Left lung (tissue), 14 donors: ENCODE measurements at places on chromosomes 5 and 9. TPM values are rescaled to one million over a fixed set of nuclear protein-coding genes. Genes with fewer than 3 reads are reported as not detected.

Gene ROPN1L
- polyA plus RNA-seq: 1.6 TPM

Gene SGCD
- polyA plus RNA-seq: 10.9 TPM

Gene URM1
- polyA plus RNA-seq: 59.5 TPM

Gene FAM151B
- polyA plus RNA-seq: 3.0 TPM

Gene SLC23A1
- 2.1 TPM for polyA plus RNA-seq

Gene ANXA2R
- polyA plus RNA-seq: 1.9 TPM

Gene LTC4S
- 3.0 TPM for polyA plus RNA-seq

Gene MEF2C
- 83.1 TPM for polyA plus RNA-seq

Gene PRXL2C
- 6.5 TPM for polyA plus RNA-seq

Gene FOXI1
- not detected for polyA plus RNA-seq

DNA sequence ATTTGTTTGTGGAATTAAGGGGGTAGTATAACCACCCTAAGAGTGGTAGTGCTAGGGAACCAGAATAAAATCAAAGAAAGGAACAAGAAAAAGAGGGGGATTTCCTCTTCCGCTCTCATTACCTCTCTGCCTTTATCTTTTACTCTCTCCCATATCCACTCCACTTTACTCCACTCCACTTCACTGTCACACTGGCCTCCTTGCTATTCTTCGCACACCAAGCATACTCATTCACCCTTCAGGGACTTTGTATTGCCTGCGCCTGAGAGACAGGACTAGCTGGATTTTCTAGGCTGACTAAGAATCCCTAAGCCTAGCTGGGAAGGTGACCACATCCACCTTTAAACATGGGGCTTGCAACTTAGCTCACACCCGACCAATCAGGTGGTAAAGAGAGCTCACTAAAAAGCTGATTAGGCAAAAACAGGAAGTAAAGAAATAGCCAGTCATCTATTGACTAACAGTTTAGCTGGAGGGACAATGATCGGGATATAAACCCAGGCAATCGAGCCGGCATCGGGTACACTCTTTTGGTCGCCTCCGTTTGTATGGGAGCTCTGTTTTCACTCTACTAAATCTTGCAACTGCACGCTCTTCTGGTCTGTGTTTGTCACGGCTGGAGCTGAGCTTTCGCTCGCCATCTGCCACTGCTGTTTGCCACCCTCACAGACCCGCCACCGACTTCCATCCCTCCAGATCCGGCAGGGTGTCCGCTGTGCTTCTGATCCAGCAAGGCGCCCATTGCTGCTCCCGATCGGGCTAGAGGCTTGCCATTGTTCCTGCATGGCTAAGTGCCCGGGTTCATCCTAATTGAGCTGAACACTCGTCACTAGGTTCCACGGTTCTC, 121.8 kb downstream of the FAM170A start:
- no peak for DNase-seq

GRCh38 chr9:113548221-113549041, 84.9 kb downstream of the RGS3 start:
- DNase-seq: peak; percentile 85

GRCh38 chr9:109903515-109904138, 123.6 kb downstream of the PALM2AKAP2 start:
- no peak for DNase-seq

GRCh38 chr5:9587135-9587534, 41.3 kb upstream of the SEMA5A start:
- no peak for DNase-seq

- no peak for DNase-seq
Measured at GRCh38 chr5:144209361-144209760, 38.7 kb downstream of the KCTD16 start.

GRCh38 chr9:88503845-88504764, 30.9 kb upstream of the NXNL2 start:
- DNase-seq: no peak

GRCh38 chr5:106797996-106798395, 872.7 kb downstream of the EFNA5 start:
- no peak for DNase-seq

DNA sequence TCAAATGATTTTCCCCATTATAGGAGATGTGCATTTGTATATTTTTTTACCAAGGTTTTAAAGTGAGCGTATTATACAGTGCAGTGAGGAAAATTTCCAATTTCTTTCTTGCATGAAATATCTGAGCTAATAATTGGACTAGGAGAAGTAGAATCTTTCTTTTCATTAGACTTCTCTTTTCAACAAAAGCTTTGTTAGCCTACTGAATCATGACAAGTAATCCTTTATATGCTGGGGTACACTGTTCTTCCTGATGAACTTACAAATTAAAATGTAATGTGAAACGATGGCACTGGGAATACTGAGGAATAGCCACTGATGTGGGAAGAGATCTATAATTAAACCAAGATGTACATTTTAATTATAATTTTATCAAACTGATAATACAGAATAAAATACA, 829.6 kb downstream of the PTPRD start:
- no peak for DNase-seq

GRCh38 chr5:62149879-62150278, 156.1 kb upstream of the KIF2A start:
- DNase-seq: no peak

- DNase-seq: no peak
Measured at GRCh38 chr9:25990376-25990775, 312.1 kb upstream of the TUSC1 start.

DNA sequence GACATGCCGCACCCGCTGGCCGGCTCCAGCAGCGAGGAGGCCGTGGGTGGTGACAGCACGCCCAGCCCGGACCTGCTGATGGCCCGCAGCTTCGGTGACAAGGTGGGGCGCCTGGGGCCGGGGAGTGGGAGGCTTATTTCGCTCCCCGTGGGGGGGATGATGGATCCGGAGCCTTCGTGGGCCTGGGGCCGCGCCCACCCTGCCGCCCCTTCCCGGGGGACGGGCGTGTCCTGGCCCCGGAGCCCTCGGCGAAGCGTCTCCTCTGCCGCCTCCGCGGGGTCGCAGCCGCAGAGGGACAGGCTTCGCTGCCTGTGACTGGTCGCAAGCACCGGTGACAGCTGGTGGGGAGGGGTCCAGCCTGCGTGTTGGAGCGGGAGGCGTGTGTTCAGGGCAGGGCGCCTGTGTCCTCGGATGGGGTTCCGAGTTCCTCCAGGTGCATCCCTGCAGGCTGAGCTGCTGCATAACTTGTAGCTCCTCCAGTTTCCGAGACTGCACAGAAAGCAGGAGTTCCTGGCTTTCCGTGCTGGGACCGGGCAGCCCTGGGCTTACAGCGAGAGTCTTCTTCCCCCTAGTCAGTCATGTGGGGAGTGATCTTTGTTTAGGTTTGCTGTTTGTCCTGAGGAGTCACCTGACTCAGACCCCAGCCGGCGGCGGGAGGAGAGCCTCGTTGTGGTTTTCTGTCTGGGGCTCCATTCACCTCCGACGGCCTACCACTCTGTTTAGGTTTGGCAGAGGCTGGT, 666 bp downstream of the SNX30 start:
- DNase-seq: peak; percentile 37

DNA sequence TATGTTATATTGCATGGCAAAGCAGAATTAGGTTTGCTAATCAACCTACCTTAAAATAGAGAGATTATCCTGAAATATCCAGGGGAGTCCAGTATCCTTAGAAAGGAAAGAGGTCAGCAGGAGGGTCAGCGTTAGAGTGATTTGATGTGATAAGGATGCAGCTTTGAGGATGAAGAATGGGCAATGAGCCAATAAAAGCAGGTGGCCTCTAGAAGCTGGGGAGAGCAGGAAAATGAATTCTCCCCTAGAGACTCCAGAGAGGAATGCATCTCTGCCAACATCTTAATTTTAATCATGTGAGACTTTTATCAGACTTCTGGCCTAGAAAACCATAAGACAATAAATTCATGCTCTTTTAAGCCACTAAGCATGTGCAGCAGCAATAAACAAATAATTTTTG, 65.7 kb upstream of the SYK start:
- no peak for DNase-seq

DNA sequence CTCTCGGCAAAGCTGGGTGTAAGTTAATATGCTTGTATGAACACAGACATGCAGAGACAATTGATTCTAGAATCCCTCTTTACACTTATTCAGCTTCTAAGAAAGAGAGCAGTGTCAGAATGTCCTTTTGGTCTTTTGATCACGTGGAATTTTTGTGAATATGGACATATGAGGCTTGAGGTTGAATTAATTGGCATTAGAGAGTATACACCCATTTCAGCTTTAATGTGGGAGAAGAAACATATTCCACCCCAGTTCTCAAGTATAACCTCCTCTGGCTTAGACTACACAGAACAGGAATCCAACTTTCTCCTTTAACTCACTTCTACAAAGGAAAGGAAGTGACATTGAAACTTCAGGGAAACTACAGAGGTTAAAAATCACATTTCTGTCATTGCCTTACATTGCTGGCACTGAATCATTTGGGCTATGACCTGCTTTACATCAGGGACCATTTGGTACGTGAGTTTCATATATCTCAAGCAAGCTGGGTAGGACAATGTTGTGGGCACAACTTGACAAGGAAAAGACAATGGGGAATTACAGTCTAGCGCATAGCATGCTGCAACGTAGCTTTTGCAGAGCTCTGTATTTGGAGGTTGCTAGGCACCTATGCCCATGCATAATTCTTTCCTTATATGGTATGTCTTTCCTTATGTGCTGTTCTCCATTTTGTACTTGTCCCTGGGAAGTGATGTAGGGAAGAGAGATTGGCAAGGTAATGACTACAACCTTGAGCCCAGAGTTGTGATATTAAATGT, 19.5 kb downstream of the DAB2 start:
- DNase-seq: no peak

DNA sequence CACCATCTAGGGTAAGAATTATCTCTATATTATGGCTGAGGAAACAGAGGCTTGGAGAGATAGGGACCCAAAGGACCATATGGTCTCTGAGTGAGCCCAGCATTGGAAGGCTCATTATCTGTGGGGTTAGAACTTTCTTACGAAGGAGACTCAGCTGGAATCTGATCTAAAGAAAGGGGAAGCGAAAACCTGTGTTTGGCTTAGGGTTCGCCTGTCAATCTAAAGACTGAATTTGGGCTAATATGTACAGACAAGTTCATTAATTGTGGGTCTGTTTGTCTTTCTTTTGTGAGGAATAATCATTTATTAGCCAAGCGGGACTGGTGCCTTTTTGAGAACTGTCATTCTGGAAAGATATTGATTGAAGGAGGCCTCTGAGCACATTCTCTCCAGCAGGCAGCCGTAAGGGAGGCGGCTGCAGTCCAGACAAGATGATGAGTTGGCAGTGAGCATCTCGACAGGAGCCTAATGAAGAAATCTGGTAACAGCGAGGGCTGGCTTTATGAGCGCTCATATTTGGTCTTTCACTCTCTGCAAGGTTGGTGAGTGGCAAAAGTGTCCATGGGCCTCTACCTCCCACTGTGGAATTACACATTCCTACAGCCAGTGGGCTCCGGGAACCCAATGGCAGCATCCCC, 104.2 kb upstream of the GPR151 start:
- no peak for DNase-seq

DNA sequence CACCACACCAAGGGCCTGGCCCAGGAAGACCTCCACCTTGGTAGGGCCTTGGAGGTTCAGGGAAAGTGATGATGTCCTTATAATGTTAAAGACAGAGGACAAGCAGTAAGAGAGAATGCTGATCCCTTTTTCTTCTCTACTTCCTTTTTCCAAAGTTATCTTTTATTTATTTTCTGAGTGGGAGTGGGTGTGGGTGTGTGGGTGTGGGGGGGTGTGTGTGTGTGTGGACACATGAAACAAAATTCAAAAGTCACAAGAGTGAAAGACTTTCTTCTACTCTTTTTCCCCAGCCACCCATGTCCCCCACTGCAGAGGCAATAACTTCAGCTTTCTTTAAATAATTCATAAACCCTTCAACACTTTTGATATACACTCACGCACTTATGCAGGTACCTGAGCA, 70.8 kb downstream of the ROR2 start:
- no peak for DNase-seq

- no peak for DNase-seq
Measured at GRCh38 chr9:133487331-133487725, 8.4 kb upstream of the SLC2A6 start.

DNA sequence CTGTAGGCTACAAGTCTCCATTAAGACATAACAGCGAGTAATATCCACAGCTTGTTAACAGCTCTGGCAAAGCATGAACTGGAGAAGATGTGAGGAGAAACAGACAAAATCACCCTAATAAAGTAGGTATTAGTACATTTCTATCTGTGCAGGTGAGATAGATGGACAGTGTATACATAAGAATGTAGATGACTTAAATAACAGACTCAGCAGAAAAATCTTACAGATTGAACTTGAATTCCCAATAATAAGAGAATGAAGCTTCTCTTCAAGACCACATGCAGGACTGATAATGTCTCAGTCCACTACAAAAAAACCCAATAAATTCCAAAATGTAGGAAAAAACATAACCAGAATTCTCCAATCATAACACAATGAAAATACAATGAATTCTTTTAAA, 153.0 kb downstream of the IRX2 start:
- DNase-seq: no peak

- DNase-seq: peak; percentile 67
Measured at GRCh38 chr5:174315471-174315870, 270.0 kb downstream of the NSG2 start.

GRCh38 chr5:171308453-171309275, at the start of gene TLX3:
TLX3 (plus strand) TSS chr5:171309248; CDS start chr5:171309366, 118 bp downstream.
- no peak for DNase-seq

DNA sequence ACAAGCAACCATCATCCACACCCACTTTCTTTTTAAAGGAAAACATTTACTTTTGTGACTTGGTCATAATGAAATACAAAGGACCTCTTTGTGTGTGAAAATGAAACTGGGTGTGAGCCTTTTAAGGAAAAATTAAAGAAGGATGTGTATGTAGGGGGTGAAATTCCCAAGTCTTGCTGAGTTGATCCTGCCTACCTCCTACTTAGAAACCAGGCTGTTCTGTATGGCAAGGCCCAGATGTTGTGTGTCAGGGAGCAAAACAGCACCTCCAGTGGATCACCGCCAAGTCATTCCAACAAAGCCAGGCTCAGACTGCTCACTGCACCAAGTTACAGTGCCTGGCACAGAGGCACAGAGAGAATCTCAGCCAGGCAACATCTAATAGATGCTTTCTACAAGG, 198.5 kb upstream of the FBN2 start:
- DNase-seq: no peak

- DNase-seq: no peak
Measured at GRCh38 chr5:168329302-168329701, 37.9 kb downstream of the WWC1 start.

DNA sequence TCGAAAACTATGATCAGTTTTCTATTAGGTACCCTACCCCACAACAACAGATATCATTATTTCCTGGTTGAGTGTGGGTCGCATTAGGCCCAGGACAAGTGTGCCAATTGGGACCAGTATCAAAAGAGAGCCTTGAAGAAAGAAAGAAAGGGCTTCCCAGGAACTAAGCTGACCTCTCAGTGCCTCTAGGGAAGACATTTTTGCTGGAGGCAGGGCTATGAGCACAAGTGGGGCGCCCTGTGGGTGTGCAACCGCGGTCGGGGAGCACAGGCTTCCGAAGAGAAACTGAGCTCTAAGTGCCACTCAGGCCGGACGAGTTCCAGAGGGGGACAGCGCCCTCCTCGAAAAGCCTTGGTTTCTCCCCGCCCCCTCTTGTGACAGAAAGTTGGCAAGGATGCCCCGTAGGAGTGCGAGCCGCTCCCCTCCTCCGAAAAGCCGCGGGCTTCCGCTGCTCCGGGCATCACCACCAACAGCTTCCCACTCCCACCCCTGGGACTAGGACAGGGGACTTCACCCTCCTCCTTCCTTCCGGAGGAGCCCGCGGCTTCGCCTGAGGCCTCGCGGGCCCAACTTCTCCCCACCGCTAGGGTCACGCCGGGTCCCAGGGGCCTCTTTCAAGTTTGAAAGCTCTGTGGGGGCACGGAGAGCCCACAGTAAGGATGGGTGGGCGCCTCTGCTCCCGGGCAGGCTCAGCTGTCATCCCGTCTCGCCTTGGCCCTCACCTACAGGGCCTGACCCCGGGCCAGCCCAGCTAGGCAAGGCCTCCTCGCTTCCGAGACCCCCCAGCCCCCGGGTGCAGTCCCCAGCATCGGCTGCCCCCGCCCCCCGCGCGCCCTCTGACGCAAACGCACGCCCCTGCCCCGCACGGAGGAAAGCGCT, 2.0 kb downstream of the NR2F1-AS1 start:
- peak; percentile 90 for DNase-seq
